ENCODE measurements at places on chromosomes 4 and X. TPM values are rescaled to one million over a fixed set of nuclear protein-coding genes. Genes with fewer than 3 reads are reported as not detected.

PNMA5 gene
- polyA plus RNA-seq, result 0.03 TPM

FRYL gene
- polyA plus RNA-seq, result 15.9 TPM

SLC10A7 gene
- 4.5 TPM for polyA plus RNA-seq

RPS6KA6 gene
- polyA plus RNA-seq, result 0.18 TPM

PFKFB1 gene
- polyA plus RNA-seq, result 31.0 TPM

TEC gene
- polyA plus RNA-seq, result 0.62 TPM

ATOH1 gene
- polyA plus RNA-seq, result not detected

SLITRK4 gene
- 0.21 TPM for polyA plus RNA-seq

PTTG2 gene
- polyA plus RNA-seq, result not detected

ANKRD50 gene
- polyA plus RNA-seq, result 1.5 TPM

USP17L21 gene
- not detected for polyA plus RNA-seq

CDS1 gene
- polyA plus RNA-seq, result 0.22 TPM

All from adipose tissue (tissue), 3 donors.